ENCODE measurements at places on chromosomes 6 and 20.

DNA sequence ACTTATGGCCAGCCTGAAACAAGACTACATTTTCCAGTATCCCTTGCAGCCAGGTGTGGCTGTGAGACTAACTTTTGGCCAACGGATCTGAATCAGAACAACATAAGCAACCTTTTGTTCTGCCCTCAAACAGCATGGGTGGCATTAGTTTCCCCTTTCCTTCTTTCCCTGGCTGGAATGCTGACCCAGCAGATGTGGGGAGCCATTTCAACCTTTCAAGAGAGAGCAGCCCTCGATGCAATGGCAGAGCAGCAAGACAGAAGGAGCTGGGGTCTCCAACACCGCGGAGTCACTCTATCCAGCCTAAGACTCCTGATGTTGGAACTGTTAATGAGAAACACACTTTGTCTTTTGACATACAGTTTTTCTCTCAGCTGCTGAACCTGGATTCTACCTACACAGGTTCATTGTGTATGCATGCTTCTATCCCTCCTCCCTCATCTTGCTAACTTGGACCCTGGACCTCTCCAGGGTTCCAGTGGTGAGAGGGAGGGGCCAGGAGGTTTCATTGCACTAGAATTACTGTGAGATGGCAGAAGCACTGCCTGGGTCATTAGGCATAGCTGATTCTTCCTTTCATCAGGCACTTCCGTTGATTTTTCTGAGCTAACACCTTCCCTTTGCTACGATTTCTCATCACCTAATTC lies 28.8 kb upstream of the DDR1 start:
- DNase-seq, result no peak

DNA sequence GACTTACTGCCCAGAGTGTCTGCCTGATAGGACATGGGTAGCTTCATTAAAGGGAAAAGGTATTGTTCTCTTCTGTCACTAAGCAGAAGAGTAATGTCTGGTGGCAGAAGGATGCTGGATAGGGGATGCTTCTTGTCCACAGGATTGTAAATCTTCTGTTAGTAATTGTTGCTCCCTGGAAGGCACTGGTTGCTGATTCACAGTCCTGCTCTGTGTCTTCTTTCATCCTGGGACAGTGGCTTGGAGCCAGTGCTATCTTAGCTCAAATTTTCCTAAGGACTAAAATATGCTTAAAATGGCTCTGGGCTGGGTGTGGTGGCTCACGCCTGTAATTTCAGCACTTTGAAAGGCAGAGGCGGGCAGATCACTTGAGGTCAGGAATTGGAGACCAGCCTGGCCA lies 48.0 kb downstream of the SYTL3 start:
- DNase-seq, result no peak

- DNase-seq, result no peak
Observed at GRCh38 chr6:8549074-8549790, 113.9 kb upstream of the SLC35B3 start.

- DNase-seq, result no peak
Observed at GRCh38 chr6:143581835-143582480, 70.4 kb upstream of the FUCA2 start.

GRCh38 chr6:84193114-84193708 lies 34.2 kb downstream of the CEP162 start:
- no peak for DNase-seq

DNA sequence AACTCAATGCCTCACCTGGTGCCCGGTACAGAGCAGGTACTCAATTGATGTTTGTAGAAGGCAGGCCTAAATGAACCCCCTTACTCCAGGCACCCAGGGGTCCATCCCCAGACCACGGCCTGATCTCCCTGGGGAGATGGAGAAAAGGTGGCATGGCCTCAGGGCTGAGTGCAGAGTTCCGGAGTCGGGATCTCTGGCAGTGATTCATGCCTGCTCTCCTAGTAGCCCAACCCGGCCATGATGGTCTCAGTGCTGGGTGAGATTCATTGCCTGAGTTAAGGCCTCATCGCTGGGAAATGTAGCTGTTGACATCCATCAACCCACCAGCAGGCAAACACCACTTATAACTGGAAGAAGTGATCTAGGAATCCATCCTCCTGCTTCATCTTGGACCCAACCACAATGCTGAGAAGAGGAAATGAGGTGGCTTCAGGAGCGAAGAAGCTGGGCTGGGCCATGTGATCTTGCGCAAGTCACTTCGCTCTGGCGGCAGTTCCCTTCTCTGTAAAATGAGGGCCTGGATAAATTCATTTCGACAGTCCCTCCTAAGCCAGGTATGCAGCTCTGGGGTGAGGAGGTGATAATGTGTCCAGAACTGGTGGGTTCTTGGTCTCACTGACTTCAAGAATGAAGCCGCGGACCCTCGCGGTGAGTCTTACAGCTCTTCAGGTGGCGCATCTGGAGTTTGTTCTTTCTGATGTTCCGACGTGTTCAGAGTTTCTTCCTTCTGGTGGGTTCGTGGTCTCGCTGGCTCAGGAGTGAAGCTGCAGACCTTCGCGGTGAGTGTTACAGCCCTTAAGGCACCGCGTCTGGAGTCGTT lies 24.7 kb downstream of the ETV7 start:
- DNase-seq, result no peak

- no peak for DNase-seq
Observed at GRCh38 chr6:54697424-54697823, 149.1 kb upstream of the FAM83B start.

GRCh38 chr20:46699651-46700359 lies 9.6 kb upstream of the SLC2A10 start:
- DNase-seq, result no peak

GRCh38 chr6:153167907-153168306 lies 36.8 kb upstream of the RGS17 start:
- no peak for DNase-seq

All from hippocampal formation (tissue), 2 donors.